ENCODE measurements at places on chromosomes 5 and 9.

DNA sequence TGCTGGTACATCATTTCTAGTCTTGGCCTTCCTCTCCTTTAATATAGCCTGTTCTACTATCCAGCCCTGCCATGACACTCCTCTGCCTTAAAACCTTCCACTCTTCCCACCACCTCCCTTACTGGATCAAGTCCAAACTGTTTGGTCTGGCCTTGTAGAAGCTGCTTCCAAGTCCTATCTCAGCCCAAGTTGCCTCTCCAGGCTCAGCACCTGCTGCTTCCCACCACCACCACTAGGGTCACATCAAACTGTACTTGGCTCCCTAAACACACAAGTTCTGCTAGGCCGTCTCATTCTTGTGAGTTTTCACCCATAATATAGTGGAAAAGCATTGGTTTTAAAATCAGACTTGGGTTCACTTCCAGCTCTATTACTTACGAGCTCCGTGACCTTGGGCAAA lies 1.4 kb downstream of the NDUFA8 start:
- DNase-seq, result peak; percentile 15

GRCh38 chr9:34519321-34520020 lies 3.3 kb downstream of the ENHO start:
- no peak for DNase-seq

GRCh38 chr9:6049798-6050197 lies 34.4 kb upstream of the RANBP6 start:
- no peak for DNase-seq

DNA sequence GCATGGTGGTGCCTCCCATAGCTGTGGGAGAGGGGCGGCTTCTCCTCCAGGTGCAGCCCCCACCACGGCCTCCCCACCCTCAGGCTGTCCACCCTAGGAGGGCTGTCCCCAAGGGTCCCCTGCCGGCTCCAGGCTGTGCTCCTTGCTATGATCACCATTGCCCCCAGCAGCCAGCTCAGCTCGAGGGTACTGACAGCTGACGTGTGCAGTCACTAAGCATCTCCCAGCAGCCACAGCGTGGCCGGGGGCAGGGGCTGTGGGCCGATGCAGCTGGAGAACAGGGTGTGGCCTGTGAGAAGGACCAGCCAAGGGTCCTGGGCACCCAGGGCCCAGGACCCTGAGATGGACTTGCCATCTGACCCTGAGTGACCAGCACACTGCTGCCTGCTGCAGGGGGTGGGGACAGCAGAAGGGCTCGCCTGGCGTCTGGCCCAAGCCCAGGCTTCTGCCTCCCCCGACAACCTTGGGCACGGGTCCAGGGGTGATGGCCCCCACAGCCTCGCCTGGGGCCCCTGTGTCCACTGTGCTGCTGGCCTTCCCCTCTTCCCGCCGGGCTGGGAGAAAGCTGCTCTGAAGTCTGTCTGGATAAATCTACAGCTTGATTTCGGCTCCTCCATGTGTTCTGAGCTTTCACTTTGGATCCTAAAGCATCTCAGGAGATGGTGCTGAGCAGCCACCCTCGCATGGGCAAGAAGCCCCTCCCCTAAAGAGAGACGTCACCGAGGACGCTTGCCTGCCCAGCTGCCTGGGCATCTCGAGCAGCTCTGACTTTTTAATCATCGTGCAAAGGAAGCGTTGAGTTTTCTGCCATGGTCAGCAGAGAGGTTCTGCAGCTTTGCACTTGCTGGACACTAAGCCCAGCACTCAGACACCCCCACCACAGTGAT lies 5.5 kb downstream of the KCNT1 start:
- DNase-seq, result no peak

- no peak for DNase-seq
These were observed 559.5 kb upstream of the KLF4 start for GRCh38 chr9:108049026-108049607.

DNA sequence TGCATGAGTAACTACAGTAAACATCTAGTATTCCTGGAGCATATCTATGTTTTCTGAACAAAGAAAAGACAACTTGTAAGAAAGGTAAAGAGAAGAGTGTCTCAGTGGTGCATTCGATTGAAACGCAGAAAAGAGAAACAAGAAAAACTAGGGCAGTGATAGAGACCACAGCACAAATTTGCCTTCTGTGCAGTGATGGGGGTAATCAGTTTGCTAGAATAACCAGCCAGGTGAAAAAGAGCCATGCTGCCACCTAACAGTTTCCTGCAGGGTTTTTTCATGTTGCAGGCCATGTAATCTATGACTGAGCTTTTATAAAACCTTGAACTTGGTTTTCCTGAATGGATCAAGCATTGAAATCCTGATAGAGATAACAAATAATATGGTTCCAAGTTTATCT lies 198.4 kb upstream of the MEF2C start:
- DNase-seq, result no peak

DNA sequence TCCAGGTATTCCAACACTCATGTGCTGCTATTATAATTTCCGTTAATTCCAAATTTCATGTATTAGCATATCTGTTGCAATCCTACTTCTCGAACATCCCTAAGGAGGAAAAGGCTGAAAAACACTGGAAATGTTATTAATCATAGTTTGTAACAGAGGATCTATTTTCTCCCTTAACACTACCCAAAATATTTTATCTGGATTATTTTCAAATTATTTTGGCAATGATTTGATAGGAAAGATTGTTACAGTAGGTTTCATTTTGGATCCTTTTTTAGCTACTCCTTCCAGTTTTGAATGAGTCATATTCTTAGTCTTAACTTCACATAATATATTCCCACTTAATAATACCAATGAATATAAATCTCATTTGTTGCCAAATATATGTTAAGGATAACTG lies 13.9 kb upstream of the NAA35 start:
- no peak for DNase-seq

DNA sequence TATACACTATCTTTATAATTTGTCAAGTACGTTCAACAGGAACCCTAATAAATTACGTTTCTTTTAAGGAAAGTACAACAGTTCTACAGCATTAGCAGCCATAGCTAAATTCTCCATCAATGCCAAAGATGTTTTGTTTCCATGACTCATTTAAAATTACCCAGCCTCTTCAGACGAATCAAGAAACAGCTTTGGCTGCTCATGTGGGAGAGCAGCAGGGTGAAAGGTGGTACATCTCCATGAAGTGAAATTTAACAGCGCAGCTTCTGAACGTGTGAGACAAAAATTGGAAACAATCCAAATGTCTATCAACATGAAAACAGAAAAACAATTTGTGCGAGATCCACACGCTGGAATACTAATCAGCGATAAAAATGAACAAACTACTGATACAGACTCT lies 327.3 kb upstream of the CDH6 start:
- DNase-seq, result no peak

DNA sequence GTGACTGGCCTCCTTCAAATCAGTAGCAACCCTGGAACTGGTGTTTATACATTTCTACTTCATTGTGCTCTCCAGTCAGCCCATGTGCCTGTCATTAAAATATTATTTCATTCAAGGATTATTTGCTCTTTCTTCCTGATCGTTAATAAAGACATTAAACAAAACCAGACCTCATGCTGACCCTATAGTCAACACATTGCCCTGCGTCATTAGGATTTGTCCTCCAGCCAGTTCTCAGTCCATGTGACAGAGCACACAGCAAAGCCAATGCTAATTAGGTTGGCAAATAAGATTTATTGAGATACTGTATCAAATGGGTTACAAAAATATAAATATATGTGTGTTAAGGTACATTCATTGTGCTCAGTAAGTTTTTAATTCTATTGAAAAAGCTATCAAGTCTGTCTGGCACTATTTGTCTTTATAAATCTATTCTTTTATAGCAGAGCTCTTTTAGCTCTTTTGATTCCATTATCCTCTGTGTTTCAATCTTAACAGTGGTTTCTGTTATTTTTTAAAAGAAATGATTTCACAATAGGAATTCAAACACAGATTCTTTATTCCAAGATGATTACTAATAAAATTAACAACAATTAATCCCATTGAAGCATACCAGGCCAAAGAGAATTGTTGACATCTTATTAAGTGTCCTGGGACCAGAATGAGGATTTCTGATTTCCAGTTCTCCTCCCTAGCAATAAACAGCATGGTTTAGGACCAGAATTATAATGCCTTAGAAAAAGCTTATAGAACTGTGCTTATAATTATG lies 209.4 kb upstream of the RGMB start:
- no peak for DNase-seq

- no peak for DNase-seq
These were observed 84.9 kb downstream of the RGS3 start for GRCh38 chr9:113548221-113549041.

DNA sequence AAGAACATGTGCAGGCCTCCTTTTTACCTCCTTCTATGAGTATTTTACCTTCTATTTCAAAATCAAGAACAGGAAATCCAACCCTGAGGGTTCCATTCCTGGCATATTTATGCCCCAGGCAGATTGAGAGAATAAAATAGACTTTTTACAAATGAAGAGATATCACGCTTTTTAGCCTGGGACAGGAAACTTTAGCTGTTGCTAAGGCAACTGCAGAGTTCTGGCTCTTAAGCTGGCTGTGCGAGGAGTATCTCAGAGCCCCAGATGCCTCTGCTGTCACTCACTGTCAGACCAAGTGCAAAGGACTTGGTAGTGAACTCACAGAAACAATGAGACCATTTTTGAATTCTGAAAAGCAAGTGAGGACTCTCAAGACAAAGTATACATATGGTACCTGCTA lies 69.5 kb upstream of the HSPB3 start:
- DNase-seq, result no peak

DNA sequence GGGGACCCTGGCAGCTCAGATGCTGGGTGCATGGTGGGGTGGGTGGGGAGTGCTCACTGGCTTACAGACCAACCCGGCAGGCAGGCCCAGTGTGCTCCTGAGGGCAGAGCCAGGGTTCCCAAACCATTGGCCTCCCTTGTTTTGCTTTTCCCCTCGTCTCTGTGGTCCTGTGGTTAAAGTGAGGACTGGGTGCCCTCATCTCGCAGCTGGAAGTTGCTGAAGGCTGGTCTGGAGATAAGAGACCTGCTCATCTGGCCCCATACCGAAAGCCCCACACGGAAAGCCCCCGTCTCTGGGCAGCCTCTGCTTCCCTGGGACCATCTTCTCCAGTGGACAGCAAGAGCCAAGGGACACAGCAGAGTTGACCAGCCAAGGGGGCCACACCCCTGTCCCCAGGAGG lies 9.8 kb upstream of the NACC2 start:
- no peak for DNase-seq

GRCh38 chr5:16934677-16935153 lies 1.4 kb downstream of the MYO10 start:
- DNase-seq, result no peak

GRCh38 chr5:72402381-72402890 lies 82.3 kb downstream of the PTCD2 start:
- DNase-seq, result no peak

DNA sequence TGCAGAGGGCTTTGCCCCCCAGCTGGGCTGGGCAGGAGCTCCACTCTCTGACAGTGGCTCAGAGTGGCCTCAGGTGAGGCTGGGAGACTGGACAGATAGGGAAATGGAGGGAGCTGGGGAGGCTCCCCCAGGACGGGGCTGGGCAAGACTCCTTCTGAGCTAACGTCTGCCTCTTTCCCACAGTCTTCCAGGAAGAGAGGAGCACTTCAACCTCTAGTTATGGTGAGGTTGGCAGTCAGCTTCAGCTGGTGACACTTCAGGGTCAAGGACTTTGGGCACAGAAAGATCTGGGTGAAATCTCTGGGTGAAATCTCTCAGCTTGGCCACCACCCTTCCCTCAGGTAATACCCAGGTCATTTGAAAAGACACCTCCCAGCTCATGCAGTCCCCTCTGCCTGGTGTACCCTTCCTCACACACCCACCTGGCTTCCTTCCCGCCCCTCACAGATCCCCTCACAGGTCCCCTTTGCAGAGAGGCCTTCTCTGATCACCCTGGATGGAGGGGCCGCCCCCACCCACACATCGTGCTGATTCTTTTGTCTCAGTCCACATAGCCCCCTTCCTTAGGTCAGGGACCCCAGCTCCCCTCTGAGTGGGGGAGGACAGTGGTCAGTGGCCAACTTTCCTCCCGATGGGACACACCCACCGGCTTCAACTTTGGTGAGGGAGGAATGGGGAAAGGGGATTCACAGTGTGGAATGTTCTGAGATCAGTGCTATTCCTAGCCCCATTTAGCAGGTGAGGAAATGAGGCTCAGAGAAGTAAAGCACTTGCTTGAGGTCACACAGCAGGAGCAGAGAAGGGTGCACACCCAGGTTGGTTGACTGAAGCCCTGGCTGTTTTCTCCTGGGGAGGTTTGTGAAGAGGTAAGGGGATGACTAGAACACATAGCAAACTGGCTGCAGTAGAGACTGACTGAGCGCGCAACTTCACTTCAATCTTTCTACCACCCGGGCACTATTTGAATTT lies 15.8 kb upstream of the NEURL1B start:
- no peak for DNase-seq

DNA sequence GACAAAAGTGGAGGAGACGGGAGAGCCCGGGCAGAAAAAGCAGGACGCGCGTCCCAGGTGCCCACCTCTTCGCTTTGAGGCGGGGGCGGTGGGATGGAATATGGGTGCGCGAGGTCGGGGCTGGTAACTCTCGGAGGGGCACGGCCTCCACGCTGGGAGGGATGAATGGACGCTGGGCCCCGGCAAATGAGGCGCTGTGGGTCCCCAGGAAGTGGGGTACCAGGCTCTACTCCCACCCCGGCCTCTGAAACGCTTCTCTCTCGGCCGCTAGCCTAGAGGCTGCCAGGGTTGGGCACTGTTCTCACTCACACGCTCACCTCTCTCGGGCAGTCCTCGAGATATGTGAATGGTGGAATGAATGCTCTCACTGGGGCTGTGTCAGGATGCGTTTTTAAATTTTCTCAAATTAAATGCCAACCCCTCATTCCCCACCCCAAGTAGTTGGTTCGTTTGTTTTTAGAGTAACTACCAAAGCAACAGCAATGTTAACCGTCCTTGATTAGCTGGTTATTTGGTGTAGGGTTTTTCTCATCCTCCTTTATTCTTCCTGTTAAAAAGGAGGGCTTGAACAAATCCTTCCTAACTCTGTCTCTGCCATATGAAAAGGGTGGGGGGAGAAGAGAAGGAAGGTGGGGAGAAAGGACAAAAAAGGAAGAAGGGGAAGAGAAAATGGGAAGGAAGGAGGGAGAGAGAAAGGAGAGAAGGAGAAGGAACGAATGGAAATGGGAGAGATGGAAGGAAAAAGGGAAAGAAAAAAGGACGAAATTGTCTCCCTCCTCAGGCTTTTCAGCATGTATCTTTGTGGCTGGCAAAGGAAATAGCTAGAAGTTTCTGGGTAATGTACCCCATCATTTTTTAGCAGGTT lies 1.3 kb upstream of the EBF1 start:
- DNase-seq, result peak; percentile 37

- no peak for DNase-seq
These were observed 46.8 kb upstream of the SLC1A1 start for GRCh38 chr9:4443439-4443838.

- DNase-seq, result no peak
These were observed 29.5 kb downstream of the MTAP start for GRCh38 chr9:21831841-21832509.
